Effector CD8-positive, alpha-beta T cell (primary cell): ENCODE measurements at places on chromosomes 2 and 18.

GRCh38 chr2:153641046-153641445 lies 162.5 kb upstream of the RPRM start:
- DNase-seq = no peak

GRCh38 chr2:34747643-34748042 lies 1148.5 kb upstream of the FAM98A start:
- no peak for DNase-seq

GRCh38 chr2:72094701-72095100 lies 53.0 kb downstream of the CYP26B1 start:
- DNase-seq = no peak

DNA sequence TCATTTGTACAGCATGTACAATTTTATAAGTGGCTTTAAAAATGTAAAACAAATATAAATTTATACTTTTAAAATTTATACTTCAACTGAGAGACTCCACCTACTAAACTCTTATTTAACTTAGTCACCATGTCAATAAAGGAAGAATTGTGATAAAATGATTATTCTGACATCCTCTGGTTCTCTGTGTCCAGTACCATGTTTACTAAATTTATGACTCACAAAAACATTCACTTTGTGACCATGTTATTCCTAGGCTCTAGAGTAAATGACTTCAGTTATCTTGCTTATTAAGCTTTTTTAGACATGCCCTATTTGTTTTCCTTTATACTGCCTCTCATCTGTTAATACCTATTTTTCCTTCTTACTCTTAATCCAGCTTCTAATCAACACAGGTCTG lies 959.6 kb upstream of the SLC39A10 start:
- no peak for DNase-seq

DNA sequence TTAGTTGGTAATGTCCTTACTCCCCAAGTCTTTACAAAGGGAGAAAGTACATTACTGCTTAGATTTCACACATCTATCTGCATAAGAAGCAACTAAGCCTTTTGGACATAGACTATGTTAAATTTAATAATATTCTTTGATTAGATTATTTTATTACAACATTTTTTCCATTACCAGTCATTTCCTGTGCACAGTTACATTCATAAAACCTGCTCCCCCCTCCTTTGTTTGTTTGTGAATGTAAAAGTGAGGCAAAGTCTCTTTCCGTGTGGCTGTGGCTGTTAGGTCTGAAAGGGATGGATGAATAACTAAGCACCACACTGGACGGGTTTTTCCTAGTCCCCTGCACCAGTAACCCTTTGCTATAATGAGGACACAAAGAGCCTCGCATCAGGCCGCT lies 9.6 kb downstream of the PTGR3 start:
- DNase-seq = no peak

GRCh38 chr2:36333350-36334012 lies 22.1 kb upstream of the CRIM1 start:
- DNase-seq = no peak

GRCh38 chr18:56598422-56598821 lies 40.0 kb downstream of the TXNL1 start:
- DNase-seq = no peak

DNA sequence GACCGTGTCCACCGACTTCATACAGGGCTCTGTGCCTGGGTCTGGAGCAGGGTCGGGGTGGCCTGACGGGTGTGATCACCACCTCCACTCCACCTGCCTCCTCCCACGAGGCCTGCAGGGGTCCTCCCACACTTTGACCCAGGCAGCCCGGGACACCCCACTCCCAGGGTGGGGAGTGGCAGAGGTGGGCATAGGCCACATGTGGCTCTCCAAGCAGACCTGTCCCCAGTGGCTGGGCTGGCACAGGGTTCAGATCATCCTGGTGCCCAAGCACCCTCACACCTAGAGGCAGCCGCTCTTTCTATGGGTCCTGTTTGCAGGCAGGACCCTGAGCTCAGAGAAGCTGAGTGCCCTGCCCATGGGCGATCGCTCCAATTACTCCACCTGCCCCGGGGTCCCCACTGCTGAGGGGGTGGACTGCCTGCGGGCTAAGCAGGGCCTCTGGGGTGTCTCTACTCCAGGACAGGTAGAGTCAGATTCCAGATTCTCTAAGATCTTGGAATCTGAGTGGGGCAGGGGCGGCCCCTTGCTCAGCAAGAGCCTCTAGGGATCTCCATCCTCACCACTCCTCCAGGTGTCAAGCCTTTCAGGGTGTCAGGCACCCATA lies 1.4 kb downstream of the NEURL3 start:
- DNase-seq = no peak

DNA sequence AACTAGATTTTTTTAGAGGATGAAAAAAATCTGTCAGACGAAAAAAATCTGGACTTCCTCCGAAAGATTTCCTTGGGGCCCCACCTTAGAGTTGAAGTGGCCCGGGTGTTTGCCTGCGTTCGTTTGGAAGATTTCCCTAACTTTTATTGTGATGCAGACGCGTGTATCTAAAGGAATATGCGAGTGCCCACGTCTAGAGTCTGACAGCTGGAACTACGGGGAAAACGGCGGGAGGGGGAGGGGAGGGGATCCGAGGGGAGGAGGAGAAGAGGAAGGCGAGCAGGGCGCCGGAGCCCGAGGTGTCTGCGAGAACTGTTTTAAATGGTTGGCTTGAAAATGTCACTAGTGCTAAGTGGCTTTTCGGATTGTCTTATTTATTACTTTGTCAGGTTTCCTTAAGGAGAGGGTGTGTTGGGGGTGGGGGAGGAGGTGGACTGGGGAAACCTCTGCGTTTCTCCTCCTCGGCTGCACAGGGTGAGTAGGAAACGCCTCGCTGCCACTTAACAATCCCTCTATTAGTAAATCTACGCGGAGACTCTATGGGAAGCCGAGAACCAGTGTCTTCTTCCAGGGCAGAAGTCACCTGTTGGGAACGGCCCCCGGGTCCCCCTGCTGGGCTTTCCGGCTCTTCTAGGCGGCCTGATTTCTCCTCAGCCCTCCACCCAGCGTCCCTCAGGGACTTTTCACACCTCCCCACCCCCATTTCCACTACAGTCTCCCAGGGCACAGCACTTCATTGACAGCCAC lies 2.4 kb upstream of the SP9 start:
- no peak for DNase-seq

GRCh38 chr18:42901161-42901560 lies 214.3 kb downstream of the RIT2 start:
- no peak for DNase-seq

- no peak for DNase-seq
These were observed 198.1 kb upstream of the RBBP8 start for GRCh38 chr18:22734791-22735627.

DNA sequence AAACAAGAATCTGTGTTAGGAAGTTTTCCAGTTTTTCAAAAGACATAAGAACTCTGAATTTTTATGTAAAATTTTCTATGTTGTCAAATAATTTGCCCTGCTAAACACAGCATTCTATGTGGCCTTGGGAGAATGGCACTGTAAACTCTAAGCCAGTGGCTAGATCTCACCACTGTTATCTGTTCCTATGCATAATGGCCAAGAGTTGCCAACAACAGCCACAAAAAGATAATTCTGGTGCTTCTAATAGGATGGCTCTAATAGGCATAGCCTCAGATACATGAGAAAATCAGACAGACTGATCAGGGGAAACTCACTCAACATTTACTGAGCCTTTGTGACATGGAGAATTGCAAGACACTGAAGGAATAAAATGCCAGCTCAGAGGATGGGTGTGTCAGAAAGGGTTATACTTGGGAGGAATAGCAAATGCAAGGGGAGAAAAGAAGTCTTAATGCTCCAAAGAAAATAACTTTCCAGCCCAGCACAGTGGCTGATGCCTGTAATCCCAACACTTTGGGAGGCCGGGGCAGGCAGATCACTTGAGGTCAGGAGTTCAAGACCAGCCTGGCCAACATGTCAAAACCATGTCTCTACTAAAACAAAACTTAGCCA lies 63.7 kb downstream of the COBLL1 start:
- DNase-seq = no peak

- no peak for DNase-seq
These were observed 9.2 kb upstream of the SERPINB2 start for GRCh38 chr18:63878343-63878742.

- no peak for DNase-seq
These were observed 481.0 kb downstream of the TNS1 start for GRCh38 chr2:217521820-217522219.

DNA sequence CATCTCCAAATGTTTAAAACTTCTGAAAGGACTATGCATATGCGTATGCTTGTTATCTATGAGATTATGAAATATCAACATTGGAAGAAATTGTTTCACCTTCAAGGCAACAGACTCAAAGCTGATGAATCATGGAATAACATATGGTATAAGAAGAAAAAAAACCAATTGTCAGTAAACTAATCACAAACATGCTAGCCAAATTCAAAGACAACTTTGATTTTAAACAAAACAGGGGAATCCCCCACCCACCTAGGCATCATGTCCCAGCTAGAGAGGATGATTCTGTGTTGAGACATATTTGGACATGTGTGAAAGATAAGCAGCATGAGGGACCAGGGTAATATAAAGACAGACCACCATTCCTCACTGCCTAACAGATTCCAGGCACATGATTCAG lies 147.7 kb downstream of the WDPCP start:
- no peak for DNase-seq

- no peak for DNase-seq
These were observed 150.2 kb downstream of the LRRTM1 start for GRCh38 chr2:80154231-80154915.

DNA sequence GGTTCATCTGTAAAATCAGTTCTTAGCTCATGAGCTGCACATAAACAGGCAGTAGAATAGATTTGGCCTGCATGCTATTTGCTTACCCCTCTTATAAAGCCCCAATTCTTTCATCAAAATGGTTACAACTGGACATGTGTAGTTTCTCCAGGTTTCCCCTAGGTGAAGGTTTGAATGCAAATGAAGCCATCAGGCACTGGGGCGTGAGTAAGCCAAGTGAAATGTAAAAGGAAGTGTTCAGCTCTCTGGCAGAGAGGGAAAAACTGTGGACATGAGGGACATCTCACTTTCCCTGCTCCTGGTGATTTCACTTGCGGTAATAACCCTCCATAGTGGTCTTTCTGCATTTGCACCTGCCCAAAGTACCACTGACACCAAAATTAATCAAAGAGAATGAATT lies 1402.3 kb upstream of the LRRTM1 start:
- no peak for DNase-seq

GRCh38 chr2:129587426-129588064 lies 391.9 kb upstream of the RAB6C start:
- DNase-seq = no peak

DNA sequence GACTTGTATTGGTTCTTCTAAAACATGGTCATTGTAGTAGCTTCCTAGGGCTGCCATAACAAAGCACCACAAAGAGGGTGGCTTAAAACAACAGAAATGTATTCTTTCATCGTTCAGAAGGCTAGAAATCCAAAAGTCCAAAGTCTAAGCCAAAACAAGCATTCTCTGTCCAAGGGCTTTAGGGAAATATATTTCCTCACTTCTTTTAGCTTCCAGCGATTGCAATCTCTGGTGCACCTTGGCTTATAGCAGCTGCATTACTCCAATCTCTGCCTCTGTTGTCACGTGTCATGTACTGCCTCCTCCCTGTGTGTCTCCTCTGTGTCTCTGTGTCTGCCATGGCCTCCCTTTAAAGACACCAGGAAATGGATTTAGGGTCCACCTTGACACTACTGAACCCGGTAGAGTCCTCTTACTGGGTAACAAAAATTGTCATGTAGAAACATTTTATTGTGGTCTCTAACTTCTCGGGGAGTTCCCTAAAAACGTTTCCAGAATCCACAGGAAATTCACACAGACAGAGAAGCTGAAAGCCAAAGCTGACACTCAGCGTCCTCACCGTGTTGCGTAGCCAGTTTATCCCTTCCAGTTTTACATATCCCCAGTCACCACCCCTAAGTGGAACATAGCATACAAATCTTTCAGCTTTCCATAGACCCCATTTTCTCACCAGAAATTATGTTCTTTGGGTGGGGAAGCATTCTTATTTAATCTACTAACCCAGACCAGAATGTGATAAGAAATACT lies 20.7 kb upstream of the TTN start:
- no peak for DNase-seq

DNA sequence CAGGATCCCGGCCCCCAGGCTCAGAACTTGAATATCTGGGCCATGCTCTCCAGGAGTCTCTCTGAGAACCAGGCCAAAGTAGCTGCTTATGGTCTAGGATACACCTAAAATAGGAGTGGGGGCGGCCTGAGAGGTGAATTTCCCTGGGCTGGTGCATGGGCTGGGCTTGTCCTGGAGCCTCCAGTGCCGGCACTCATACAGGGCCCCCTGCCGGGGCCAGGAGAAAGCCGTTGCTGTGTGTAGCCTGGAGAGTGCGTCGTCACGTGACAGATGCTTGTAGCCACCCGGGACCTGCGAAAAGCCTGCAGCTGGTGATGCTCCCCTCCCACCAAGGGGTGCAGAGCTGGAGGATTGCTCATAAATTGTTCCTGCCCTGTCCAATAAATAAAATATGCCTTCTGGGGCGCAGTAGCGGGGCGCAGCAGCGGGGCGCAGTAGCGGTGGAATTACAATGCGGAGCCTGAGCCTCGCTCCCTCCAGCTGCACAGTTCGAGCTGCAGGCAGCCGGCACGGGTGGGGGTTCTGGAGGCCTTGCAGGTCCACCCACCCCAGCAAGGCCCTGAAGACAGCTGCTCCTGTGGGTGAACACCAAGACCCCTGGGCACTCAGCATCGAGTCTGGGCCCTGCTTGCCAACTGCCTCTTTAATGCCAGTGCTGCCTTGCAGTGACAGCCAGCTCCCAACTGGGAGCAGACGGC lies 289.9 kb downstream of the NDUFA10 start:
- no peak for DNase-seq

- no peak for DNase-seq
These were observed 38.4 kb upstream of the ITGAV start for GRCh38 chr2:186551323-186552050.

- DNase-seq = no peak
These were observed 96.8 kb upstream of the CDC42EP3 start for GRCh38 chr2:37767959-37768925.
